ENCODE measurements at places on chromosomes 3 and 15.

GRCh38 chr3:172675441-172676193, 35.2 kb downstream of the NCEH1 start:
- DNase-seq: no peak

GRCh38 chr3:155325263-155325835, 31.9 kb upstream of the STRIT1 start:
- no peak for DNase-seq

DNA sequence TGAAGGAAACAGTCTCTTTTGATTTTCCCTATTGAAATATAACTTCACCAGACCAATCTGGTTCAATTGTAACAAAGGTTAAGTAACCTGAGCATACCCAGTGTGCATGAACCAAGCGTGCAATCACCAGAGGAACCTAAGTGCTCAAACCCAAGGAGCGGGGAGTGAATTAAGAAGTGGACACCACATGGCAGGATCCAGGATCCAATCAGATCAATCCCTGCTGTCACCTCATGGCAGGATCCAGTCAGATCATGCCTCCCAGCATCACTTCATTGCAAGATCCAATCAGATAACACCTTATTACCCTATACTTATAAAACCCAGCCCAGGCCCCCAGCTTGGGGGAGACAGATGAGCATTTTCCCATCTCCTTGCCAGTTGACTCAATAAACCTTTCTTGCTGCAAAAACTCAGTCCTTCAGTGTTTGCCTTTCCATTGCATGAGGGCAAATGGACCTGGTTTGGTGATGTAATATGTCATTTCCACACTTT, 38.9 kb upstream of the RNU6-1 start:
- no peak for DNase-seq

DNA sequence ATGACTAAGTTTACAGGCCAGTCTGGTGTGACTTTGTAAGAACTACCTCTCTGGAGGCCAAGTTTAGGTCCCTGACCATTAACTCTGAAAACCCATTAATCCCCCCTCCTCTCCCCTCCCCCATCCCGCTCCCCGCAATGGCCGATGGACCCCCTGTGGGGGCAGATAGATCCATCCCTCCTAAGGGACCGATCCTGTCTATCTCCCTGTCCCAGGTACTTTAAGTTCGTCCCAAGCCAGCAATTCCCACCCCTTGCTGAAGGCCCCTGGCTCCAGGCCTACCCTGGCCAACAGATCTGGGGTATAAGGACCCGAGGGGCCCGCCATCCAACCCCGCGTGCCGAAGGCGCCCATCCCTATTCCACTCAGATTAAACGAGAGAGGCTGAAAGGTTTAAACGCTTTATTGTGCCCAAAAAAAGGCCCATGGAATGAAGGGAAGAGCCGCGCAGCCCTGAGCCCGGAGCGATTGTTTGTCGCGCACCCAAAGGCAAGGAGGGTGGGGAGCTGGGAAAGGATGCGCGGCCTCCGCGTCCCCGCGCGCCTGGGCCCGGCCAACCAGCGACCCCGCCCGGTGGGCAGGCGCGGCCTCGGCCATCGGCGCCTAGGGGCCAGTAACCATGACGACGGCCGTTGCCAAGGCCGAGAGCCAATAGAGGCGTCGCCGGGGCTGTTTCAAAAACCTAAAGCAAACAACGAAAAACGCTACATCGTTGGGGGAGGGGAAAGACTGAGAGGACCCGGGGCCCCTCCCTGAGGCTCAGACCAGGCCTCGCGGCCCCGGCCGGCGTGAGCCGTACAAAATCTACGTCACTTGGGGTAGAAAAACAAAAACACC, 35.9 kb downstream of the HMCES start:
- no peak for DNase-seq

GRCh38 chr3:81876826-81877225, 115.4 kb upstream of the GBE1 start:
- DNase-seq: no peak

DNA sequence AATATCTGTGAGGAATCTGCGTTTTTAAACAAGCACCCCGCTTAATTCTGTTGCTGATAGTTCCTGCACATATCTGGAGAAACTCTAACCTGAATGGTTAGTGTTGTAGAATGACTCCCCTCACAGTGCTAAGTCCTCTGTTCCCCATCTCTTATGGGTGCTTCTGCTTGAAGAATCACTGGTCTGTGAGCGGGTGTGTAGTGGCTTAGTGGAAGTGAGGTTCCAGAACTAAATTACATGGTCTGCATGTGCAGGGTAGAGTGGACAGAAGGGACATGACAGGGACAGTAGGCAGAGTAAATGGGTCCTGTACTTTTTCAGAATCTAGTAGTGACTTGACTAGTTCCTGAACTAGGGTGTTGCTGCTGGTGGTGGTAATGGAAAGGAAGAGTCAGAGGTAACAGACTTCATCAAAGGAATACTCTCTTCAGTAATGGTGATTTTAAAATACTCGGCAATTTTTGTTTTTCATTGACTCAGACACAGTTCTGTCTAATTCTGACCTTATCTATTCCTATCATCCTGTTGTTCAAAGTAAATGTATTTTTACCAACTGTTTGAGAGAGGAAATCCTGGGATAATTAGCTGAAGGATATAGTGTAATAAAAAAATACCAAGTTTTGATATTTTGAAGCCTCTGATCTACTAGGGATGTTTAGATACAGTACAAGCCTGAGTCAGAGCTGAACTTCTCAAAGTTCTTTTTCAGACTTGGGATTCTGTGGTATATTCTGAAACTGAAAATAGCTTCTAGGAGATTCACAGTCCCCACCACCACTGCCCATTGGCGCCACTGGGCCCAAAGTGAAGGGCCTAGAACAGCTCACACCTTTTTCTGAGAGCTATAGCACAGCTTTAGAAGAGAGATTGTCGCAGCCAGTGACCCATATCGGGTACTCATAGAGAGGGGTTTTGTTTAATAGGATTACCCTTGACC, 55.5 kb downstream of the FNDC3B start:
- DNase-seq: no peak

GRCh38 chr15:64950888-64951287, 38.8 kb downstream of the SPG21 start:
- DNase-seq: no peak

GRCh38 chr3:159151130-159151529, 349.3 kb downstream of the MFSD1 start:
- no peak for DNase-seq

DNA sequence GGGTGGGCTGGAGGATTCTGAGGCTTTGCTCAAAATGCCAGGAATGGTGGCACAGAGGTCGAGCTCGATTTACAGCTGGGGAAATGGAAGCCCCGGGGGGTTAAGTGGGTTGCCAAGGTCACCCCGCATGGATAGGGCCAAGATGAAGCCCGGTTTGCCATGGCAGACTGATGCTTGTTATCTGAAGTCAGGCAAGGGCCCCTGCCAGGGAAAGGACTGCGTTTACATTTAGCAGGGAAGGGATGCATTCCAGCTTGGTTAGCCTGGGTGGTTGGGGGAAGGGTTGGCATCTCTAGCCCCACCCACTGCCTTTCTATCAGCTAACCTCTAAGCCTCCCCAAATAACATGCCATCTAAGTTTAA, 79.0 kb downstream of the RPLP1 start:
- no peak for DNase-seq

- DNase-seq: no peak
Observed at GRCh38 chr3:38111201-38111600, 25.7 kb downstream of the ACAA1 start.

- DNase-seq: no peak
Observed at GRCh38 chr3:195179776-195180489, 91.0 kb downstream of the XXYLT1 start.

GRCh38 chr3:127745656-127746399, 73.1 kb downstream of the ABTB1 start:
- DNase-seq: no peak

GRCh38 chr15:64131547-64131946, 20.0 kb upstream of the SNX22 start:
- no peak for DNase-seq

DNA sequence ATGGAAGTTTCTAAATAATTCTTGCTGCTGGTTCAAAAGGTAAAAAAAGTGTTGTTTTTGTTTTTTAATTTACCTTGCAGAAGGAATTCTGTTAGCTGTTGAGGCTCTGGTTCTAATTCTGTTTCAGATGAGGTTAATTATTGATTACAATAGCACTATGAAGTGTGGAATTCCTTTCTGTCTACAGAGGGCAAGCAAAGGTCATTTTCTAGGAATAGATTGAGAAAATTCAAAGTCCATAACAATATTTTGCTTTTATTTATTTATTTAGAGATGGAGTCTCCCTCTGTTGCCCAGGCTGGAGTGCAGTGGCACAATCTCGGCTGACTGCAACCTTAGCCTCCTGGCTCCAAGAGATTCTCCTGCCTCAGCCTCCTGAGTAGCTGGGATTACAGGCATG, 789.6 kb downstream of the GRM7 start:
- no peak for DNase-seq

DNA sequence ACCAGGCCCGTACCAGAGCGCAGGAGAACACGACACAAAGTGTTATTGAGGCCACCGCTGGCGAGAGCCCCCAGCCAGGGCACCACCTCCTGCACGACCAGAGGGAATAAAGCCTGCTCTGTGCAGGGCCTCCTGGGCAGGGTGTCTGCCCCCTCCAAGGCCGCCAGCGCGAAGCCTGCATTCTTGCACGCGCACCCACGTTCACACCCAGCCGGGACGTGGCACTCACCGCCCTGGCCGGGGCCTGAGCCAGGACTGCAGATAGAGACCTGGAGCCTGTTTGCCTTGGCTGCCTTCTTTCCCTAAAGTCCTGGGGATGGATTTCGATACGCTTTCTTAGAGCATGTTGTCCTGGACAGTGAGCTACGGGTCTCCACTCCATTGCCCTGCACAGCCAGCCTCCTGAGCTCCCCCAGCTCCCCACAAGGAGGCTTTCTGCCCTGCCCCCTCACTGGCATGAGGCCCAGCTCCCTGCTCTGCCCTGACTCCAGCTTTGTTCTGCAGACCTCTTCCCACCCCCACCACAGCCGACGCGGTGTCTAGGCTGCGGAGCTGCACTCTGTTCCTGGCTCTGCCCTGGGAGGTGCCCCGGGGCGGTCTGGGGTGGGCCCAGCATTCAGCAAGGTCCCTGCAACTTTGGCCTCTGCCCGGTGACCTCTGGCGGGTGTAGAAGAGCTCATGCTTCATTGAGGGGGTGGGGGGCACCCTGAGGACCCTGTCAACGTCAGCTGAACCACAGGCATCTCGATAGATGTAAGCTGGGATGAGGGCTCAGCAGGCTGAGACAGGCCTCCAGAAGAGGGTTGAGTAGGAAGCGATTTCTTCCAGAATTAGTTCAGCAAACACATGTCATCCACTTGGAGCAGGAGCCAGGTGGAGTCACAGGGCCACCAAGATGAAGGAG, 145.0 kb downstream of the LRRK1 start:
- no peak for DNase-seq

DNA sequence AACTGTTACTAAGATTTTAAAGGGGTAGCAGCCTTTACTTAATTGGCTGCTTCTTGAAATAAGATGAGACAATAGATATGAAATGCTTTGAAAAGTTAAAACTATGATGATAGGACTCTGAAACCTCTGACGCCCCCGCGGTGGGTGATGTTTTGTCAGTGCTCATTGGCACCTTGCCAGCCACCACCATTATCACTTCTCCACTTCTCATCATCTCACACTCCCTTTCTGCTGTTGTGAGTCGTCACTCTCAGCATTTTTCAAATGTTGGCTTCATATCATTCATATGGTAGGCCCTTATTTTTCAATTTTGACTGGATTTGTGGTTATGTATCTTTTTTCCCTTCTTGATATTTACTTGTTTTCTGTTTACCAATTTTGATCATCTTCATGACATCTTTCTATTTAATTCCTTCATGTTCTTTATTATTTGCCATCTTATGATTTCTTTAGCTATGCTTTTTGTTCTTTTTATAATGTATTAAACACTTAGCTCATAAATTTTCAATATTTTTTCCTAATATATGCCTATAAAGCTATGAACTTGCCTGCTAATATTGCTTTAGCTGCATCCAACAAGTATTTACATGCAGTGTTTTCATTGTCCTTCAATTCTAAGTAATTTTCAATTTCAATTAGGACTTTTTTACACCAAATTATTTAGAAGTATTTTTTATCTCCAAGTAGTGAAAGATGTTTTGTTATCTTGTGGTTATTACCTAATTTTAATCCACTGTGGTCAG, 30.3 kb upstream of the SKOR1 start:
- DNase-seq: no peak

DNA sequence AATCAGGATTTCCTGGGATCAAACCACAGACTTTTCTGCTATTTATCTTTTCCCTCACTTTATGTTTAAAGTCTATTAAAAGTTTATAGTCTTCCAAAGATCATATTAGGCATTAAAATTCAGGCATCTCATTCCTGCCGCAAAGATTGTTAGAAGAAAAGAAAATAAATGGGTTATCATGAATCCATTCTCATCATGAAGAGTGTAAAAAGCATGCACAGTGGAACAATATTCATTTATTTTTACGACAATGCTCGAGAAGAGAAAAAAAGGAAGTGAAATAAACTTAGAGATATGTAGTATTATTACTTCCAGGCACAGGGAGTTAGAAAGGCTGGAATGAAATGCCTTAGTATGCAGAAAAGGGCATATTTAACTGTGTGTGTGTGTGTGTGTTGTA, 213.7 kb upstream of the PLSCR5 start:
- DNase-seq: no peak

- DNase-seq: no peak
Observed at GRCh38 chr3:128932516-128933212, 53.2 kb downstream of the ACAD9 start.

GRCh38 chr3:79497447-79498111, 270.2 kb downstream of the ROBO1 start:
- DNase-seq: no peak

DNA sequence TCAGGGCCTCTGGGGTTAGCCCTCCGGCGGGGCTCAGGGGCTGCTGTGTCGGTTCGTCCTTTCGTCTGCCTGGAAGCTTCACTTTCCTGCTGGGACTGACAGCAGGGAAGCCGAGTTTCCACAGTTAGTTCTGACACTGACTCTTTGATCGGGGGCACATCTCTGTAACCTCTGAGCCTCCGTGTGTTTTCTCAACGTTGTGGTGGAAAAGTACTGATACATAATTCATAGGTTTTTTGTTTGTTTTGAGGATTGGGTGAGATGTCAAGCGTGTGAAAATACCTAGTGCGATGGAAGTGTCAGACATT, 481 bp downstream of the AP4E1 start:
- DNase-seq: no peak

DNA sequence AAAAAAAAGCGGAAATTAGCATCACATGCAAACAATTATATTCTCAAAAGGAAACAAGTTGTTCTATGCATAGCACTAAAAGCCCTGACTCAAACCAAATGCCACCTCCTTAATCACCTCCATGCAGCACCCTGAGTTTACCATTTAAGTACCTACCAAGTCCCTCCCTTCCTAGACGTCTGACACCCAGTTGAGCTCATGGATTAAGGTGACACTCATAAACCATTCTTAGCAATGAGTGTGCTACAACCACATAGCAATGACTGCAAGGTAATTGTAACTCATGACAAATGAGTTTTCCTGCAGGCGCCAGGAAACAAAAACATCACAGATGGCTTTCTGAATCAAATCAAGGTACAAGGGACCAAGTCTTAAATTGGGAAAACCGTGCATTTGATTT, 32.0 kb downstream of the WWTR1 start:
- no peak for DNase-seq

GRCh38 chr3:58065700-58066167, 57.5 kb downstream of the FLNB start:
- DNase-seq: no peak

All from cortex of kidney (tissue), 1 donor.